NCI-H2081 treated with DMSO at 0.1 percent for 48 hours (cell line): ENCODE measurements at places on chromosomes 5 and 9.

- no peak for DNase-seq
These were observed 85.2 kb downstream of the MRPS27 start for GRCh38 chr5:72234868-72235267.

GRCh38 chr9:70085241-70085640 lies 41.6 kb downstream of the MAMDC2 start:
- no peak for DNase-seq

DNA sequence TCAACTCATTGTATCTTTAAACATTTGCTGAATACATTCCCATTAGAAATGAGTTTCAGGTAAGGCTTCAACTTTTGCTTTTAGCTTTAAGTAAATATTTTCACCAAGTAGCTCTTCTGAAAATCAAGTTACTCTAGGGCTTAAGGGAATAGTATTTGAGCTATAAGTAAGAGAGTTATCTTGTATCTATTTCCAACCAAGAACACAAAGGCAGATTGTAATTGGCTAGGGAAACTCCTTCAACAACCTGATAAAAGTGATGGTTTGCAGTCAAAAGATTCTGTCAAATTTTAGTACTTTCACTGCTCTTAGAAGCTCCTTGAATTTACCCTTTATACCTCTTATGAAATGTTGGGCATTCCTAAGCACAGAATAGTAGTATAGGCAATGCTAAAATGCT lies 13.0 kb downstream of the ELL2 start:
- DNase-seq, result no peak

DNA sequence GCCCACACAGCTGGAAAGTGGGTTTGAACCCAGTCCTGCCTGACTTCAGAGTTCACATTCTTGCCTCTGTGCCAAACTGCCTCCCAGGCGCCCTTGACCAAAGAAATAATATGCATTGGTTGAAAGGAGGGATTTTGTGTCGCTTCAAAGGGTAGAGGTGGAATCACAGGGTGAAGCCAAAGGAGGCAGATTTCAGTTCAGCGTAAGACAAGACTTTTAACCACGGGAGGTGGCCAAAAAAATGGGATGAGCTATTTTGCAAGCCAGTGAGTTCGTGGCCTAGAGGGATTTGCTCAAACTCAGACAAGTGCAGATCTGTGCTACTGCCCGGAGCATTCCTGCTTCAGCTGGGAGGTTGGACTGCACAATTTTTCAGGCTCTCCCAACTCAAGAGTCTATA lies 57.6 kb upstream of the RANBP3L start:
- no peak for DNase-seq

GRCh38 chr9:27202056-27202455 lies 93.0 kb downstream of the TEK start:
- no peak for DNase-seq

GRCh38 chr9:126235336-126236243 lies 91.0 kb upstream of the MVB12B start:
- DNase-seq, result no peak

- no peak for DNase-seq
These were observed 3.9 kb downstream of the TYRP1 start for GRCh38 chr9:12696931-12697622.

- no peak for DNase-seq
These were observed 27.2 kb downstream of the MAML1 start for GRCh38 chr5:179759581-179760551.

- DNase-seq, result no peak
These were observed at the start of gene SPARC for GRCh38 chr5:151686674-151687407. TSS of gene SPARC (minus strand) at chr5:151686915. CDS start at chr5:151676188, 10,727 bp downstream.

- DNase-seq, result no peak
These were observed 31.2 kb downstream of the KCNMB1 start for GRCh38 chr5:170357955-170358444.

DNA sequence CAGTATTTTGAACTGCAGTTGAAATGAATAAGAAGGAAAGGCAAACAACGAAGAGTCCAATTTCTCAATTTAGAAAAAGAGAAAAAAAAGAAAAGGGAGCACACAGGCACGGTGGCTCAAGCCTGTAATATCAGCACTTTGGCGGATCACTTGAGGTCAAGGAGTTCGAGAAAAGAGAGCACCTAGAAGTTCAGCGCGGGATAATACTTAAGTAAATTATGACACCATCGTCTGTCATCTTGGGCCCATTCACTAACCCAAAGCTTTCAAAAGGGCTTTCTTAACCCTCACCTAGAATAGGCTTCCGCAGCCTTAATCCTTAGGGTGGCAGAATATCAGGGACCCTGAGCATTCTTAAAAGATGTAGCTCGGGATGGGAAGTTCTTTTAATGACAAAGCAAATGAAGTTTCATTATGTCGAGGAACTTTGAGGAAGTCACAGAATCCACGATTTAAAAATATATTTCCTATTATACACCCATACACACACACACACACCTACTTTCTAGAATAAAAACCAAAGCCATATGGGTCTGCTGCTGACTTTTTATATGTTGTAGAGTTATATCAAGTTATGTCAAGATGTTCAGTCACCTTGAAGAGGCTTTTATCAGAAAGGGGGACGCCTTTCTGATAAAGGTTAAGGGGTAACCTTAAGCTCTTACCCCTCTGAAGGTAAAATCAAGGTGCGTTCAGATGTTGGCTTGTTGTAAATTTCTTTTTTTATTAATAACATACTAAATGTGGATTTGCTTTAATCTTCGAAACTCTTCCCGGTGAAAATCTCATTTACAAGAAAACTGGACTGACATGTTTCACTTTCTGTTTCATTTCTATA lies 602 bp upstream of the CD274 start:
- no peak for DNase-seq

DNA sequence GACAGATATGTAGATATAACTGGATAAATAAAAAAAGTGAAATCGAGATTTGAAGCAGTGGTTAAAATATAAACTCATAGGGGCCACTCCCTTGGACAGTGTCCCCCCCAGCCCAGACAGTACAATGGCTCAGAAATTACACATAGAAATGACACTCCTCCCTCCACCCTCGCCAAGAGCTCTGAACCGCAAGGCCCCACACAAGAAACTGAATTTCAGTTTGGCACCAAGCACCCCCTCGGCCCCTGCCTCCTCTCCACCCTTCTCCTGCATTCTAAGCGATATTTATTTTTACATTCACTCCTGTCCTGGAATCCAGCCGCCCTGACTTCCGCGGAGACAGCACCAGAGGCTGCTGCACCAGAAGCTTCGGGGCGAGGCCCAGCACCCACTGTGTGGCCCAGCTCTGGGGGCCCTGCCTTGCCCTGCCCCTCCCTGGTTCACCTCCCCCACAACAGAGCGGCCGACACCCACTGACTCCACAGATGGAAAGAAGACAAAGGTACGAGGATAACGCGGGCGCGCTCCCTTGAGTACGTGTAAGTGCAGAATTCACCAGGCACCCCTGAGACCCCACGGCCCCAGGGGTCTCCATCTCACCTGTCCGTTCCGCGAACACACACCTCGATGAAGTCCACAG lies 11.0 kb downstream of the STC2 start:
- DNase-seq, result no peak

DNA sequence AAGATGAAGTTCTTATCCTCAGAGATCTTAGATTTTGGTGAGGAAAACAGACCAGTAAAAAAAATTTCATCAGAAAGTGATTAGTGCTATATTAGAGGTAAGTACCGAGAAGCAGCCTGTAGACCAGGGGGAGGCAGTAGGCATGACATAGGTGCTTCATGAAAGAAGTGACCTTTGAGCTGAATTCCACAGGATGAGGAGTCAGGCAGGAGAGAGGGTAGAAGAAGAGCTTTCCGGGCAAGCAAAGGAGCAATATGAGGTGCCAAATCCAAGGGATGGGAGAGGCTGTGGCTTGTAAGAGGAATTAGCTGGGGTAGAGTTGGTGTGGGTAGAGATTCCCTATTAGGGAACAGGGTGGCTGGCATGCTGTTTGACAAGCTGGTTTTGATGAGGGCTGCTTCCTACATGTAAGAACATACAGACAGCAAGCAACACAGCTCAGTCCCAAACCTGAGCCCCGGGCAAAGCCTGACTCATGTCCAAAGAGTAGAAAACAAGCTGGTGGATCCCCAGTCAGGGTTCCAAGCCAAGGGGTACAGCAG lies 48.4 kb upstream of the PWWP2A start:
- no peak for DNase-seq

DNA sequence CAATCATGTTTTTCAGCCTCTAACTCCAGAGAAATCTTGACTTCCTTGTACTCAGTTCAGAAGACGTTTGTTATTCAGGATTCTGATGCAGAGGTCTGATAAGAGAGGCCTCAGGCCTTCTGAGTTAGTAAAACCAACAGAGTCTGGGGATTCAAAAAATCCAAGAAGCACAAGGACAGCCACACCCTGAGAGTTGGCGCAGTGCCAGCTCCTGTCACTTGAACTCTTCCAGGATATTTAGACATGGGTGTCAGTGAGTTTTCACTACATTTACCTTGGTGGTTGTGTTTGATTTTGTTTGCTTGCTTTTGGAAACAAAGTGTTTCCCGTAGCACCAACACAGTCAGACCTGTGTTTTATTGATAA lies 41.6 kb upstream of the PDE8B start:
- no peak for DNase-seq

GRCh38 chr9:4077499-4078102 lies 222.3 kb downstream of the GLIS3 start:
- DNase-seq, result no peak

DNA sequence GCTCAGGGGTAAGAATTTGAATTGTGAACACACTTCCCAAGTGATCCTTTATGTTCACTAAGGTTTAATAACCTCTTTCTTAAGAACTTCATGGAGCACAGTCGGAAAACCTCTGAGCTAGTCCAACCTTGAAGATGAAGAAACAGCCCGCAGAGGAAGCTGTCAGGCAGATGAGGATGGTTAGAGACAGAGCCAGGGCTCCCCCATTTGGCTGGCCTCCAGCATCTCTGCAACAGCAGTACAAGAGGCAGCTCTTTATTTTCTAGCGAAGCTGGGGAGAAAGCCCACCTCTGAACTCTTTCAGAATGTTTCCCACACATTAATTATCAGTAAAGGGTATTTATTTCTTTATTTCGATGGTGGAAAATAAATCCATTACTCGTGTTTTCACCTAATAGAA lies 350.8 kb downstream of the DMRT2 start:
- DNase-seq, result no peak

- no peak for DNase-seq
These were observed 35.1 kb upstream of the SIMC1 start for GRCh38 chr5:176203086-176203485.

DNA sequence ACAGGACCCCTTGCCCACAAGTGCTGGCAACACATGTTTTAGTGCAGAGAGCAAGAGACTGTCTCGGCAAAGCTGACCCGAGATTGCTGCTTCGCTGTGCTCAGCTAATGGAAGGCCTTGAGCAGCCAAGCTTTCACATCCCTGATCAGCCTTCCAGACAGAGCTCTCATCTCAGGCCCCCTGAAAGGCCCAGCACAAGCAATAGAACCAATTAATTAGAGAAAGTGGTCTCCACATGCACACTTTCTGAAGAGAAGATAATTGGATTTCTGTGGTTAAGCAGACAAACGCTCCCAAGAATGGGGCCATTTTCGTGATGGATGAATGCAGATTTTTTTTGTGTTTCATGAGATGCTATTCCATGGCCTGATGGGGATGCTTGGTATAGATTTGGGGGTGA lies 174.9 kb downstream of the NSG2 start:
- no peak for DNase-seq

GRCh38 chr5:89686081-89686765 lies 723.3 kb downstream of the CETN3 start:
- no peak for DNase-seq

DNA sequence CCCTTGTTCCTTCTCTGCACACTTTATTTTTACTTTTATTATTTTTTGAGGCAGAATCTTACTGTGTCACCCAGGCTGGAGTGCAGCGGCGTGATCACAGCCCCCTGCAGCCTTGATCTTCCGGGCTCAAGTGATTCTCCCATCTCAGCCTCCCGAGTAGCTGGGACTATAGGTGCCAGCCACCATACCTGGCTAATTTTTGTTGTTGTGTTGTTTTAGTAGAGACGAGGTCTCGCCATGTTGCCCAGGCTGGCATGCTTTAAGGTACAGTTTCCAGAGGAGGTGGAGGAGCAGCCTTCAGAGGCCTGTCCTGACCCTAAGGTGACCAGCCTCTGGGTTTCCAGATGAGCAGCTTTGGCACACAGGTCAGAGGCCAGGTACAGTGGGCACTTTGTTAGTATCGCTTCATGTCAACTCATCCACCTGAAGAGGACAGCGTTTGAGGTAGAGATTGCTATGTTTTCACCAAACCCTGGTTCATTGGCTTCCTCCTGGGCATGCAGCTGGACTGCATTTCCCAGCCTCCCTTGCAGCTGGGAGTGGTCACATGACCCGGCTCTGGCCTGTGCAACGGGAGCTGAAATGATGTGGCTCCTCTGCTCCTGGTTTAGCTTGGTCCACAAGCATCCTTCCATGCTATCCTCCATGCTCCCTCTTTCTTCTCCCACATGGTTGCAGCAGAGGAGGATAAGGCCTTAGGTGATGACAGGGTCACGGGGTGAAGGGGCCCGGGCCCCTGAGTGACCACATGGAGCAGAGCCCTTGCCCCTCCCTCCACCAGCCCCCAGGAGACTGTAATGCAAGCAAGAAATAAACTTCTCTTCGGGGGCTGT lies 139.3 kb upstream of the IER5L start:
- no peak for DNase-seq

- DNase-seq, result no peak
These were observed 305.9 kb upstream of the IRX4 start for GRCh38 chr5:2188661-2189060.

- DNase-seq, result no peak
These were observed 23.8 kb downstream of the NEUROG1 start for GRCh38 chr5:135511761-135512575.

- no peak for DNase-seq
These were observed 78.5 kb upstream of the EPB41L4B start for GRCh38 chr9:109399258-109399767.

DNA sequence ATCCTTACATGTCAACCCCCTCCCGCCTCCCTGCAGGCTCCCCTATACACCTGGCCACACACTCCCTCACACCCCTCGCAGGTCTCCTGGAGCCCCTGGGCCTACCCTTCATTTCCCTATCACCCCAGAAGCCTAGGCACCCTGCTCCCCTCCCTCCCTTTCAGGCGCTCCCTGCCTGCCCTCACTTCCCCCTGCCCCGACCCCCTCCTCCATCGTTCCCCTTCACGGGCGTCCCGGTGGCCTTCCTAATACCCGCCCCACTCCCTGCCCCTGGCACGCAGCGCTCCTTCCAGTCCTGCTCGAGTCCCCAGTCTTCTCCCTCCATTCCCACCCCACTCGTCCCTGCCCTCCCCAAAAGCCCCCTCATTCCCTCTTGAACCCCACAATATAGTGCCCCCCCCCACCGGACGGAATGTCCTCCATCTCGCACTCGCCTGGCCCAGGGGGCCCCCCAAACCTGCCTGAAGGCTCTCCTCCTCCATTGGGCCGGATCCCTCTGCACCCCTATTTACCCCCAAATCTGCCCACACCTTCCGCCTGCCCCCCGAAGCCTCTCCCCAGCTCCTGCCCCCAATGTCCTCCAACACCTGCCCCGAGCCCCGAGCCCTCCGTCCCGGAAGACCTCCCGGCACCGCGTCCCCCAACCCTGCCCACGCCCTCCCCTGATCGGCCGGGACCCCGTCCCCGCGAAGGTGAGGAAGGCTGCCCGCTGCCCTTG lies 746 bp downstream of the STRBP start:
- no peak for DNase-seq

GRCh38 chr9:75448281-75448680 lies 360.0 kb downstream of the OSTF1 start:
- no peak for DNase-seq
